ENCODE measurements at places on chromosomes 7 and 10. TPM values are rescaled to one million over a fixed set of nuclear protein-coding genes. Genes with fewer than 3 reads are reported as not detected.

Gene LEP
- not detected for total RNA-seq

Gene OPN4
- total RNA-seq = not detected

Gene POLR2J
- total RNA-seq = 29.4 TPM

Gene COBL
- under 0.01 TPM for total RNA-seq

Gene ZNF365
- 3.8 TPM for total RNA-seq

Gene TDRD1
- total RNA-seq = 0.50 TPM

Gene SYT15
- total RNA-seq = 0.15 TPM

Gene EPHA1
- total RNA-seq = under 0.01 TPM

Gene APBB1IP
- 6.3 TPM for total RNA-seq

Gene CYP51A1
- 232 TPM for total RNA-seq

Gene TSPAN15
- 0.44 TPM for total RNA-seq

Gene ADRA2A
- total RNA-seq = not detected

Gene PRRT4
- not detected for total RNA-seq

Gene KLF14
- under 0.01 TPM for total RNA-seq

Gene PTPN20
- 0.33 TPM for total RNA-seq

Gene PDE6C
- total RNA-seq = not detected

Gene RASA4
- 7.4 TPM for total RNA-seq

Gene LLCFC1
- not detected for total RNA-seq

Gene CPA2
- not detected for total RNA-seq

Gene MYH16
- total RNA-seq = not detected

Gene FAM237B
- not detected for total RNA-seq

Gene PRSS37
- total RNA-seq = not detected

Gene MUC12
- 0.87 TPM for total RNA-seq

Gene HSPA12A
- total RNA-seq = 9.0 TPM

Gene VWA2
- 0.58 TPM for total RNA-seq

Gene PURB
- total RNA-seq = 13.2 TPM

Gene ACSL5
- total RNA-seq = 5.0 TPM

Gene PAOX
- 12.1 TPM for total RNA-seq

Gene IGFBP1
- not detected for total RNA-seq

Gene KNDC1
- 2.3 TPM for total RNA-seq

Gene ODAD2
- under 0.01 TPM for total RNA-seq

Gene ADRB1
- under 0.01 TPM for total RNA-seq

Gene PNLIPRP2
- total RNA-seq = not detected
